Caco-2 (cell line): ENCODE measurements at places on chromosomes 16 and 17. TPM values are rescaled to one million over a fixed set of nuclear protein-coding genes. Genes with fewer than 3 reads are reported as not detected.

The CTRB2 gene
- not detected in 2 replicates for total RNA-seq

The KIFC3 gene
- total RNA-seq: 103 and 108 TPM in 2 replicates

The NOG gene
- total RNA-seq: 0.28 and 0.32 TPM in 2 replicates

The GALR2 gene
- total RNA-seq: 0.50 and 0.79 TPM in 2 replicates

- no peaks in the 10 kb centered on the region for H3K27me3 ChIP-seq
- no peaks in the 10 kb centered on the region for H3K36me3 ChIP-seq
- no peak for DNase-seq
- no peaks in the 10 kb centered on the region for H3K4me1 ChIP-seq
- H3K27ac ChIP-seq: no peak overlapping the region
Observed at GRCh38 chr16:1766231-1766630, 5.1 kb downstream of the NME3 start.

GRCh38 chr17:82713071-82713723, 3.3 kb upstream of the FN3KRP start:
- H3K4me3 ChIP-seq: no peak overlapping the region
- H3K27me3 ChIP-seq: no peaks in the 10 kb centered on the region
- H3K27ac ChIP-seq: no peak overlapping the region
- H3K4me1 ChIP-seq: no peaks in the 10 kb centered on the region
- DNase-seq: no peak
